ENCODE measurements at places on chromosomes 2 and 18.

GRCh38 chr2:32284321-32284720 lies 6.6 kb downstream of the YIPF4 start:
- DNase-seq, result no peak

- no peak for DNase-seq
Measured at GRCh38 chr2:177244244-177244771, 20.2 kb downstream of the NFE2L2 start.

- DNase-seq, result no peak
Measured at GRCh38 chr2:18410543-18410942, 149.9 kb downstream of the RDH14 start.

DNA sequence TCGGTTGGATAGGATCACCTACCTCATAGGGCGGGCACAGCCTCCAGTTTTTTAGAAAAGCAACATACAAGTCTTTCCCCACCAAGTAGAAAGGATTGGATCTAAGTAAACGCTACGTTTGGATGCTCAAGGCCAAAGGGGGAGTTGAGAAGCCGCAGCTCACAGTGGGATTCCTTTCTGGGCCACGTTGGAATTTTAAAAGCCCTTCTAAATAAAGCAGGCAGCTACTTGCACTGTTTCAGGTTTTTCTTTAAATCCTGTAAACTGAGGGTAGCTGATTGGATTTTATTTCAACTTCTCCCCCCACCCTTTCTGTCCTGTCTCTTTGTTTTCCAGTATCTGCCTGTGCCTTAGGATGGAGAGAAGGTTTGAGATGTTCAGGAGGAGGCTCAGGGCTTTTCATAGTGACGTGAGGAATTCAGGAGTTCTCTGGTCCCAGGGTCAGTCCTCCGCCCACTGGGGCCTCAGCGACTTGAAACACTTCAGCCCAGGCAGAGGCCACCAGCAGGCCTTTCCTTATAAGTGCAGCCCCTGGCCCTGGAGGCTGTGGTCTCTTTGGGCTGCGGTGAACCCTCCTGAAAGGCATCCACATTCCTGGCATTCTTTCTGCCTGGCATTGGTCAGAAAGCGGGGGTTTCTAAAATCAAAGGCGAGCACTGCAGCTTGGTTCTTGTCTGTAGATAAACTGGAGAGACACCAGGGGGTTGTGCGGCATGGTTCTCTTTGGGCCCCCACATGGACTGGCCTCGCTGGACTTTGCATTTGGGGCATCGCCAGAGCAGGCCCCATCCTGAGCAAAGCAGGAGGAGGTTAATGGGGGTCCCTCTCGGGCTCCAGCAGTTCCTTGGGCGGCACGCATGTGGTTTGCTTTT lies 44.5 kb downstream of the SH3BP4 start:
- DNase-seq, result peak; percentile 18

- no peak for DNase-seq
Measured at GRCh38 chr2:15421753-15422152, 139.4 kb downstream of the NBAS start.

DNA sequence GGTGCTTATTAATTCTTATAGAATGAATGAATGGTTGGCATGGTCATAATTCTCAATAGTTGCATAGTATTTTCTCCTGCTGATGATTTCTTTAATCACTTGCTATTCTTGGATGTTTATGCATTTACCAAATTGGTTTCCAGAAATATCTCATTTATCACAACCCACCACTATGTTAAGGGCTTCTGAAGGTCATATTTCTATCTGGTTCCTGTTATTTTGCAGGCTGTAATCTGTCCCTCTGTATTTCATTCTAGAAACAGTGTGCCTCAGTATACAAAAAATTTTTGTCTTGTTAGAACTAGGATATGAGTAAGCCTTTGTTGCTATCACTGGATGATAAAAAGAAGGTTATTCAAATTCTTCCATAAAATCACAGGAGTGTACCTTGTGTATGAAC lies 6.1 kb upstream of the ATP8B1 start:
- no peak for DNase-seq

- no peak for DNase-seq
Measured at GRCh38 chr18:51054764-51055163, 24.8 kb downstream of the SMAD4 start.

- DNase-seq, result no peak
Measured at GRCh38 chr2:21288299-21288698, 164.5 kb downstream of the TDRD15 start.

DNA sequence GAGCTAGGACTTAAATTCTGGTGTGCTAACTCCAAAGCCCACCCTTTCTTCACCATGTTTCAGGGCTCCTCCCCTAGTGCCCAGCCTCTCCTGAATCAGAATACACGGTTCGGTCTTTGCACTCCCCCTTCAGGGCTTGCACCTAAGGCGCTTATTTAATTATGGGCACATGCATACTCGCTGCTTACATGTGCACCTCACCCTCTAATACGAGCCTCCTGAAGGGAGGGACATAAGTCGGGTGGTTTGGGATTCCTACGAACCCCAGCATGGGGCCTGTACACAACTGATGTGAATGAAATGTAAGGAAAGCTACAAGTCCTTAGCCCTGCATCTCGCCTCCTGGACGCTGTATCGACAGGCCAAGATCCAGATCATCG lies 435 bp downstream of the IFT172 start:
- DNase-seq, result no peak

GRCh38 chr18:59994357-59994756 lies 94.6 kb downstream of the PMAIP1 start:
- DNase-seq, result no peak

GRCh38 chr2:179422037-179422643 lies 157.5 kb upstream of the SESTD1 start:
- DNase-seq, result peak; percentile 34

DNA sequence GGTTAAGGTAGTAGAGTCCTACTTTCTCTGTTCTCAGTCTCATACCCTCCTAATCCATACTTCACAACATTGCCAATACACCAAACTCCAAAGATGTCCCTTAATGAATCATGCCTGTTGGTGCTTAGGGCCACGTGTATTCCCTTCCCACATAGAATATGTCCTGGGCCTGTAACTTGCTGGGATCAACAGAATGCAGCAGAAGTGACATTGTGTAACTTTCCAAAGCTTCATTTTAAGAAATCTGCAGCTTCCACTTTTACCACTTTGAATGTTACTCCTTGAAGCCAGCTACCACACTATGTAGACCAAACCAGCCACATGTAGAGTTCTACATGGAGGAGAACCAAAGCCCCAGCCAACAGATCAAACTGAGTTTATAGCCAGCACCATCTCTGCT lies 58.5 kb upstream of the ARHGAP15 start:
- no peak for DNase-seq

DNA sequence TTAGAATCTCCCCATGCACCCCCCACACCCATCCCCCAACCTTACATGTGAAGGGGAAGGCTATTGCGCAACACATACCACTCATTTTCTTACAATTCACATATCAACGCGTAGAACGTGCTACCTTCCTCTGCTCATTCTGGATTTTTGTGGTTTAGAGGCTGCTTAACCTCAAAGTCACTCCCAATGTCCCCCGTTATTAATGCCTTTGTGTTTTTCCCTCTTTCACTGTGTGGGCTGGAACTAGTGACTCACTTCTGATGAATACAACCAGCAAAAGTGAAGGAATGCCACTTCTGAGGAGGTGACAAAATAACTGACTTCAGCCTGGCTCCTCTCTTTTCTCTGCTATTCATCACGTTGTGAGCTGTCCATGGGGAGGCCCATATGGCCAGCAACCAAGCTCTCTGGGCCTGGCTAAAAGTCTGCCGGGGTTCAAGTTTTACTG lies 342.5 kb upstream of the NXPH2 start:
- peak; percentile 2 for DNase-seq

DNA sequence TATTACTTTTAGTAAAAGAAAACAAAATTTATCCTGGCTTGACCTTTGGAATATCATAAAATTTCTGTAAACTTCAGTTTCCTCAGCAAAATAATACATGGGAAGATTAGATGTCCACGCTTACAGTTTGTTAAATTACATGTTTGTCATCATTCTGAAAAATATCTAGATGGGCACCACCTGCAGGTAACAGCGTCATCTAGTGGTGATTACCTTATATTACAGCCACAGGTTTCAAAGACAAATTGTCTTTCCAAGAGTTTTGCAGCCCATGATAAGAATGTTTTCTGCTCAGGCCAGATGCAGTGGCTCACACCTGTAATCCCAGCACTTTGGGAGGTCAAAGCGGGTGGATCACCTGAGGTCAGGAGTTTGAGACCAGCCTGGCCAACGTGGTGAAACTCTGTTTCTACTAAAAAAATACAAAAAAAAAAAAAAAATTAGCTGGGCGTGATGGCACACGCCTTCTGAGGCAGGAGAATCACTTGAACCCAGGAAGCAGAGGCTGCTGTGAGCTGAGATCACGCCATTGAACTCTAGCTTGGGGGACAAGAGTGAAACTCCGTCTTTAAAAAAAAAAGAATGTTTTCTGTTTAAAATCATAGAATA lies 96.3 kb upstream of the RASGRP3 start:
- DNase-seq, result no peak

Measured in COLO829 (cell line).